ENCODE measurements at places on chromosomes 7 and 10.

DNA sequence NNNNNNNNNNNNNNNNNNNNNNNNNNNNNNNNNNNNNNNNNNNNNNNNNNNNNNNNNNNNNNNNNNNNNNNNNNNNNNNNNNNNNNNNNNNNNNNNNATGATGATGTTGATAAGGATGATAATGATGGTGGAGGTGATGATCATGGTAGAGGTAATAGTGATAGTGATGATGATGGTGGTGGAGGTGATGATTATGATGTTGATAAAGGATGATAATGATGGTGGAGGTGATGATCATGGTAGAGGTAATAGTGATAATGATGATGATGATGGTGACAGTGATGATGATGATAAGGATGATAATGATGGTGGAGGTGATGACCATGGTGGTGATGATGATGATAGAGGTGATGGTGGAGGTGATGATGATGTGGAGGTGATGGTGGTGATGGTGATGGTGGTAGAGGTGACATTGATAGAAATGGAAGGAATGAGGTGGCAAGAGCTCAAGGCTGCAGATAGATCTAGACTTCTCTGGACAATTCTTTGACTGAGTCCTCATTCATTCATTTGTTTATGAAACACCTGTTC lies 47.8 kb downstream of the FAM20C start:
- DNase-seq, result no peak

GRCh38 chr7:33050535-33051318 lies 11.8 kb downstream of the NT5C3A start:
- DNase-seq, result peak; percentile 84

DNA sequence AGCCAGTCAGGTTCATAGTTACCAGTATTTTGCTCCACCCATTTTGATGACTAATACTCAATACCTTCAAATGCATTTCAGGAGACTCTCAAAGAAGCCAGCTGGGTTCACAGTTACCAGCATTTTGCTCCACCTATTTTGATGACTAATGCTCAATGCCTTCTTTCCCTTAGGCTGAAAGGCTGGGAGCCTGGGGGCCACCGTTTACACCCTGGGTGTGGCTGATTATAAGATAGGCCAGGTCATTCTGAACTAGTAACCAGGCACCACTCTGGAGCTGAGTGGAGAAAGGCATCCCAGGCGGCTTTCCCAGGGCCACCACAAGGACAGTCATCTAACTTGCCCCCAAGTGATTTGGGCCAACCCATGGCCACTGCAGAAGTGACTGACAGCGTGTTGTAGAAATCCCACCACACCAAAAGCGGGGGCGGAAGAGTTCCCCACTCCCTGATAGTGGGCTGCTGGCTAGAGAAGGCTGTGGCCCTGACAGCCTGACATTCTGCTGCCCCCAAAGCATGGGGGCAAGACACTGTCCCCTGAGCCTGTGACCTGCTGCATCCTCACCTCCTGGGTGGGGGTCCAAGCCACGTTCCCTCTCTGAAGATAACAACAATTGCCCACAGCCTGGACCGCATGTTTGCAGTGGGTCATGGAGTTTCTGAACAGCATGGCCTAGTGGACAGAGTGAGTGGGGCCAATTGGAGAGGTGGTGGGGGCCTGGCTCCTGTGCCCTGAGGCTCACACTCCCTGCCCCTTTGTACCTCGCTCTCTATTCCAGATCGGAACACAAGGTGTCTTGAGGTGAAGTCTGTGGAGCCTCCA lies 23.0 kb upstream of the ZNF488 start:
- peak; percentile 60 for DNase-seq

DNA sequence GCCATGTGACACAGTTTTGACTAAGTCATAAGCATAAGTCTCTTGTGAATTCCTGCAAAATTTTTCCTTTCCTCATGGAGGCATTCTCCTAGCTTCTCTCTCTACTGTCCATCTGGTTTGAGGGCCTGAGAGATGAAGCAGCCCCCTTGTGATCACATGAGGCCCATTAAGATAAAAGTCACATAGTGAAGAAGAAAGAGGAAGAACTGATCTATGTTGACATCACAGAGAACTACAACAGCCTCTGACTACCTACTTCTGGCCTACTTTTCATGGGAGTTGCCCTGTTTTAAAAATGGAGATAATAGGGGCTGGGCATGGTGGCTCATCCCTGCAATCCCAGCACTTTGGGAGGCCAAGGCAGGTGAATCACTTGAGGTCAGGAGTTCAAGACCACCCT lies 50.4 kb downstream of the TFEC start:
- no peak for DNase-seq

DNA sequence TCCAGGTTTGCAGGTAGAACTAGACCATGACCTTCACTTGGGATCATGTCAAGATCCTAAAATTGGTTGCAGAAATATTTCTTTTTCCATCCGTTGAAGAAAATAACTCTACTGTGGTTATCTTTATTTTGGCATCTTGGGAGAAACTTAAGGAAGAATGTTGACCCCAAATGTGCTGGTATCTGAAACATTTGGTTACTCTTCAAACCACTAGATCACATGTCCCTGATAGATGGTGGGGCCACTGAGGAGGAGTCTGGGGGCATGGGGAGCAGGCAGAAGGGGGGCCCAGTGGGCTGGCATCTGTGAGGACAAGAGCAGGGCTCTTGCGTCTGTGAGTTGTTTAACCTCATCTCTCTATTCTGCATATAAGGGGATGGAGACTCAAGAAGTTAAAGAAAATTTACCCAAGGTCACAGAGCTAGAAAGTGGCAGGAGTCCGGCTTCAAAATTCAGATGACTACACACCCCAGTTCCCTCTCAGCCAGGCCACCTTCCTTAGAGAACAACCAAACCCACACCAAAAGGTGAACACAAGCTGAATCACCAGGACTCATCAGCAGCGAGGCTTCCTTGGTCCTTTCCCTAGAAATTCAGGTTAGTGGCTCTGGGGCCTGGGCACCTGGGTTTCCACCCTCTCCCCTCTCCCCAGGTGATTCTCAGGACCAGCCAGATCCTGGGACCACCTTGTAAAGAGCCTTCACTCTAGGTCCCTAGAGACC lies 40.6 kb upstream of the SRGN start:
- no peak for DNase-seq

DNA sequence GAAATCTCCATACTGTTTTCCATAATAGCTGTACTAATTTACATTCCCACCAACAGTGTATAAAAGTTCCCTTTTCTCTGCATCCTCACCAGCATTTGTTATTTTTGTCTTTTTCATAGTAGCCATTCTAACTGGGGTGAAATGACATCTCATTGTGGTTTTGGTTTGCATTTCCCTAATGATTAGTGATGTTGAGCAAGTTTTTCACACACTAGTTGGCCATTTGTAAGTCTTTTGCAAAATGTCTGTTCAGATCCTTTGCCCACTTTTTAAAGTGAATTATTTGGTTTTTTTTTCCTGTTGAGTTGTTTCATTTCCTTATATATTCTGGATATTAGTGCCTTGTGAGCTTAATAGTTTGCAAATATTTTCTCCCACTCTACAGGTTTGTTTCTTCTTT lies 101.0 kb upstream of the NFE2L3 start:
- no peak for DNase-seq

DNA sequence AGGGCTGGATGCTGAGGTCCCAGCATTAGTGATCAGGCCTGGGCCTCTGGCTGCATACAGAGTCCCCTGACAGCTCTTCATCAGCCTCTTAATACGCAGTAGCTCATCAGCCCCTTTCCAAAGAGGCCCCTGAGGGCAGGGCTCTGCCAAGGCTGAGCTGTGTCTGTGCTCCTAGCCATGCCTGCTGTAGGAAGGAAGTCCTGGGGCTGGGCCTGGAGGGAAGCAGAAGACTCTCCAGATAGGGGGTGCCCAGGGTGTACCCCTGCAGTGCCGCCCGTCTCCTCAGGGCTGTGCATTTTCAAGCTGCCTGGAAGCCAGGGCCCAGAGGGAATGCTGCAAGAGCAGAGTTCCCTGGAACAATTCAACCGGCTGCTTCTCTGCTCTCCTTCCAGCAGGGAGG lies 7.3 kb upstream of the RET start:
- no peak for DNase-seq

GRCh38 chr7:4799508-4800268 lies 24.3 kb downstream of the AP5Z1 start:
- no peak for DNase-seq

DNA sequence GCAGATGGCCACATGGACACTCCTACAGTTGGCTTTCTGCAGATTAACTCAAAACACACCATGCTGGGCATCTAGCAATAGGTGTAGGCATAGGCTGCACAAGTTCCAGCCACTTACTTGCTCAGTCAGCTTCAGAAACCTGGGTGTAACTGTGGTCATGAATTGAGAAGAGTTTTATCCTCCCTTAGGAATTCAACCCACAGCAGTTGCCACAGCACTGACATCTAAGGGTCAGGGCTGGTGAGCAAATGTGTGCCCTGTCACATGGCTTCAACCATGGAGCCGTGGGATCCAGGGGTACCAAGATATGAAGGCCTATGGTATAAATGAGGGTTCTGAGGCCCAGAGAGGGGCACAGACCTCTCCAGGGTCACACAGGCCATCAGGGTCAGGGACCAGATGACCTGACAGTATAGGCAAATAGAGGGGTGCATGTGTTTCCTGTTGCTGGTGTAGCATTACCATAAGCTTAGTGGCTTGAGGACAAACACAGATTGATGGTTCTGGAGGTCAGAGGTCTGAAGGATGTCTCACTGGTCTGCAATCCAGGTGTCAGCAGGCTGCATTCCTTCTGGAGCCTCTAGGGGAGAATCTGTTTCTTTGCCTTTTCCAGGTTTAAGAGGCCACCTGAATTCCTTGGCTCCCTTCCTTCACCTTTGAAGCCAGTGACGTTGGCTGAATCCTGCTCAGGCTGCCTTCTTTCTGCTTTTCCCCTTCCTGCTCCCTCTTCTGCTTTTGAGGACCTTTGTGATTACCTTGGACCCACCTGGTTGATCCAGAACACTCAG lies 24.1 kb downstream of the MINDY4 start:
- no peak for DNase-seq

- DNase-seq, result no peak
Measured at GRCh38 chr7:24325708-24326107, 41.7 kb downstream of the NPY start.

- no peak for DNase-seq
Measured at GRCh38 chr7:152392254-152392653, 43.5 kb downstream of the KMT2C start.

DNA sequence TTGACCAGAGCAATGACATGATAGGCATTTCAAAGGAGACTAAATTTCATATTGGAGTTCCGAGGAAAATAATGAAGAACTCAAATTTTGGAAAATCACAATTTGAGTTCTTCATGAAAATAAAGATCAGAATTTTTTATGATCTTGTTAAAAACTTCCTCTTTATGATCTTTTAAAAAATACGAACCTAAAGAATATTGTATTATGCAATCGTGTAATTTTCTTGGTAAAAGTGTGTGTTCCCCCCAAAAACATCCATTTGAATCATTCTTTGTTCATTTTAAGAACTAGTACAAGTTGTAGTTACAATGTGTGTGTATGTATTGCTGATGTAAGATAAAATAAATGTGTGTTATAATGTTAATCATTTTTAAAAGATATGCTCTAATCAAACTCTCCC lies 79.3 kb upstream of the PDK4 start:
- no peak for DNase-seq

GRCh38 chr7:90210981-90211380 lies 559 bp upstream of the STEAP2 start:
- DNase-seq, result no peak

Measured in adipocyte (in vitro differentiated cells).